ENCODE measurements at places on chromosomes 12 and 14.
A peak's percentile ranks its signal among the peaks of the same experiment; 100 is the strongest.

GRCh38 chr12:1325666-1326065 lies 268.7 kb downstream of the FBXL14 start:
- DNase-seq, result no peak

GRCh38 chr14:92649934-92650545 lies 98.4 kb downstream of the LGMN start:
- DNase-seq, result no peak

DNA sequence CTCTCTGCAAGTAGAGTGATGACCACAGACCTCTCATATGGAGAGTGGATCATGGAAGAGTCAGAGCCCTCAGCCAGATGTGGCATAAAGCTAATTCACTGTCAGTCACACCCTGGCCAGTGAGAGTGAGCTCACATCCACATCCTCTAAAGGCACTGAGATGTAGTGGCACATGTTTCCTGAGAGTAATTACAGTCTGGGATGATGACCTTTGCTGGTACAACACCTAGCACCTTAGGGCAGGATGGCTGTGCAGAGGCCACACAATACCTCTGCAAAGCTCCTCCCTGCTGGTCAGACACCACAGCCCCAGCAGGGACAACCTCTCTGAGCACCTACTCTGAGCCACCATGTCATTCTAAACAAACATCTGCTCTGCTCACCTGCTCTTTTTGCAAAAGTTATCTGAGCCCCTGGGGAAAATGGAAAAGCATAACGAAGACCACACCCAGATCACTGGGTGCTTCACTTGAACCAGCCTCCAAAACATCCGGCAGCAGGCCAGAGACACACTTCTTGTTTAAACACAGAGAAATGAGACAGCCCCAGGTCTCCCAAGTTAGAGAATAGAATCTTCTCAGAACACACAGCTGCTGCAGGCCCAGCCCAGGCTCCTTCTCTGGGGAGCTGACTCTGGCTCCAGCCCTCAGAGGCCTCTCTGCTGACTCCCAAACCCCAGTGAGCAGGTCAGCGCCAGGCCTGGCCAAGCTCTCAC lies 30.3 kb downstream of the PITPNM2 start:
- DNase-seq, result no peak

DNA sequence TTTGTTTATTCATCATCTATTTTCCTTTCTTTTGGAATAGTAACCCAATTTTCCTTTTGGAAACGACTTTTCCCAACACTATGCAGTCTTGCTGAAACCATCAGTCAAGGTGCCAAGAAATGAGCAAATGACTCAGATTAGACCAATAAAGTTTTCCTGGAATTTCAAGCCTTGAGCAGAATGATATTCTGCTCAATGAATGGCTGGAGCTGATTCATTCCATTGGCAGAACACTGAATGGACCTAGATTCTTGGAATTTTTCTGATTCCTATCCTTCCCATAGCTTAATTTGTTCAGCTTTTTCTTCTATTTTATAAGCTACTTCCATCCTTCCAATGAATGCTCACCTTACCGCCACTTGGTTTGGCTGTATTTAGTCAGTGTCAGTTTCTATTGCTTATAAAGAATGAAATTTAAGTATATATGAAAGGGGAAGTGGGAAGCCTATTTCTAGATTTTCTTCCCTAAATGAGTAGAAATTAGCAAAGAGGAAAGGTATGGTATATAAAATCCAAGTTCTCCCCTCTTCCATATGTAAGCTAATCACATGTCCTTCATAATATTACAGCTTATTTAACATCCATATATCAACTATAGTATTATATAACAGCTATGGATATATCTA lies 89.0 kb downstream of the C14orf39 start:
- DNase-seq, result no peak

DNA sequence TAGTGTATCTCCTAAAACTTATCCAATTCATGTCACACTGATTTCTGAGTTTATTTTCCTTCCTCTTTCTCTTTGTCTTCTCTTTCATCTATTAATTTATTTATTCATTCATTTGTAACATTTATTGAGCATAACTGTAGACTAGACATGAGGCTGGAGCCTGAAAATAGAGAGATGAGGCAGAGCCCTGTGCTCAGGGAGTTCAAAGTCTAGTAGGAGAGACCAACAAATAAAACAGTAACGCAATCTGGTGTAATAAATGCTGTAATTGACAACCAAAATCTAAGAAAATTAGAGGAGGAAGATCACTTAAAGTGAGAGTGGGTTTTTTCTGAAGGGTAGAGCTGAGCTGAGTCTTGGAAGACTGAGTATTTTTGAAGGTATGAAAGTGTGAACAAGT lies 87.5 kb downstream of the POLR3B start:
- DNase-seq, result no peak

- DNase-seq, result no peak
Observed at GRCh38 chr14:89240414-89240813, 176.6 kb downstream of the FOXN3 start.

DNA sequence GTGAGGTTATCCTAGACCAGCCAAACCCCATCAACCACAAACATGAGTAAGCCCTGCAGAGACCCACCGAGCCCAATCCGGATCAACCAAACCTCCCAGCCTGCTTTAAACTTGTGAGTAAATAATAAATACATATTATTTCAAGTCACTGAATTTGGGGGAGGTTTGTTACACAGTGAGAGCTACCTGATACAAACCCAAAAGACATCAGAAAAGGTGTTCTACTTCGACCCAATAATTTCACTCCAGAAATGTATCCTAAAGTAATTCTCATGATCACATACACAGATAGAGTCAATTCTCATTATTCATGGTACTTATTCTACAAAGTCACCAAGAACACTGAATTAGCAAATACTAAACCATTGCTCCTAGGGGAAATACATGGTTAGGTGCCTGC lies 16.2 kb upstream of the CORO1C start:
- no peak for DNase-seq

DNA sequence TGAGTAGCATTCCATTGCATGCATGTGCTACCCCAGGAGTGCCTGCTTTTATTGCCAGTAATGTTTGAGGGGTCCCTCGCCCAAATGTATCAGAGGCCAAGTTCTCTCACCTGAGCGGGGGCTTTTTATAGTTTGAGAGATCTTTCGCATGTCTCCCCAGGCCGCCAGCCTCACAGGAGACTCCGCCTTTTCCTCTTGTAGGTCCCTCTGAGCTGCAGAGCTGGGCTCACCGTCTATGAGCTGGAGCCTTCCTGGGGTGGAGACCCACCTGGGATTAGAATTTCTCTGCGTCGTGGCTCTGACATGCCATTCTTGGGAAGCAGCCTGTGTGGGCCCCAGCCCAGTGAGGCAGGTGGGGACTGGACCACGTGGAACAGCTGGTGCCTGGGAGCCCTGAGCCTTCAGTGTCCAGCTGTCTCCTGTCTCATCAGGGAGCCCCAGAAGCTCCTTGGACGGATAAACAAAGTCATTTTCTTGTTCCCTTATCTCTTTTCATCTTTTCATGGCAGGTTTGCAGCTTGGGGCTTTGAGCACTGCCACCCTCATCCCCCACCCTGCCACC lies 261.7 kb upstream of the CRY1 start:
- DNase-seq, result no peak

- DNase-seq, result no peak
Observed at GRCh38 chr12:47921907-47922306, 17.1 kb upstream of the VDR start.

DNA sequence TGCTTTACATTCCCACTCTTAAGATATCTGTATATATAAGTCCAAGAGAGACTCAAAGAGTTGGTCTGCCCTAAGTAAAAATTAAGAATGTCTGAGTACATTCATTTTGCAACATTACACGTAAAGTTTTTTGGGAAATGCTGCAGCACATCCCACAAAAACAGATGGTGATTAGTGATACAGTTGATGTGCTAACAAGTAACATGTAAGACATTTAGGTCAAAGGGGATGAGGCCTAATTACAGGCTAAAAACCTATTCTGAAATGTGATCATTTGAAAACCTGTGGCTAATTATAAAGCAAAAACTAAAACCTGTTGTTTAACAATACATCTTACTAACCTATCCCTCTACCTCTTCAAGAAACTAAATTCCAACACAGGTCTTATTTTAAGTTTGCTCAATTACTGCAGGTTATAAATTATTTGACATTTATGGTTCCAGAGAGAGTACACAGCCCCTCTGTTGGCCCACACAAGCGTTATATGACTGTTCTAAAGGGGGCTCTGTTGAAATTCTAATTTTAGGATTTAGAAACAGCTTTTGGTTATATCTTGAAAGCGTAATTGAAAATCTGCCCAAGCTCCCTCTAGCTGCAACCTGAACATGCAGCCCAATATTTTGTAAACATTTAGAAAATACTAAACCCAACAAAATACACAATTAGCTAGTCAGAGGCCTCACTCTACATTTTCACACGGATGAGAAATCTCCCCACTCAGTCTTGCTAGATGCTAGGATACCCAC lies 42.9 kb downstream of the BRAP start:
- DNase-seq, result no peak

DNA sequence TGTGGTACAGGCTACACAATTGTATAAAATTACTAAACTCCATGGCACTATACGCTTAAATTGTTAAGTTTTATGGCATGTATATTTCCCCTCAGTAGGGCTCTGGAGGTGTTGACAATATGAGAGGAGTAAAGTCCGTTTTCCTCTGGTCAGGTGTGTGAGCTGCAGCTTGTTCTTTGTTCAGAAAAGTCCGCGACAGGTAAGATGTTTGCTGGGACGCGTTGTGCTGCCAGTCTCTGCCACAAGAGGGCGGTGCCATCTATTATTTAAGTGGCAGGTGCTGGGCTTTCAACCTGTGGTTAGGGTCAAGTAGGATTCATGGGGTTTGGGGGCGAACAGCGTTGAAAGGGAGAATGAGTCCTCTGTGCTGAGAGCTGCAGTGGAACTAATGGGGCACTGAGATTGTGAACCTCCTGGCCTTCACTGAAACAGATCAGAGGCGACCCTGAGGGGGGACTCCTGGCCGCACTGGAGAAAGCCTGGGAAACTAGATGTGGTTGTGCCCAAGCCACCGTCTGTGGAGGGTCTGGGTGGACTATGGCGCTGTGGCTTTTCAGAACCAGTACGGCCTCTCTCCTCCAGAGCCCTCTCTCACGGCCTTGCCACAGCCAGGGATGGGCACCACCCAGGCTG lies 179.0 kb downstream of the SLC15A4 start:
- DNase-seq, result peak; percentile 93

GRCh38 chr14:63299351-63300110 lies 19.2 kb downstream of the GPHB5 start:
- DNase-seq, result no peak

GRCh38 chr14:99508896-99509629 lies 27.9 kb downstream of the CCNK start:
- DNase-seq, result peak; percentile 56

DNA sequence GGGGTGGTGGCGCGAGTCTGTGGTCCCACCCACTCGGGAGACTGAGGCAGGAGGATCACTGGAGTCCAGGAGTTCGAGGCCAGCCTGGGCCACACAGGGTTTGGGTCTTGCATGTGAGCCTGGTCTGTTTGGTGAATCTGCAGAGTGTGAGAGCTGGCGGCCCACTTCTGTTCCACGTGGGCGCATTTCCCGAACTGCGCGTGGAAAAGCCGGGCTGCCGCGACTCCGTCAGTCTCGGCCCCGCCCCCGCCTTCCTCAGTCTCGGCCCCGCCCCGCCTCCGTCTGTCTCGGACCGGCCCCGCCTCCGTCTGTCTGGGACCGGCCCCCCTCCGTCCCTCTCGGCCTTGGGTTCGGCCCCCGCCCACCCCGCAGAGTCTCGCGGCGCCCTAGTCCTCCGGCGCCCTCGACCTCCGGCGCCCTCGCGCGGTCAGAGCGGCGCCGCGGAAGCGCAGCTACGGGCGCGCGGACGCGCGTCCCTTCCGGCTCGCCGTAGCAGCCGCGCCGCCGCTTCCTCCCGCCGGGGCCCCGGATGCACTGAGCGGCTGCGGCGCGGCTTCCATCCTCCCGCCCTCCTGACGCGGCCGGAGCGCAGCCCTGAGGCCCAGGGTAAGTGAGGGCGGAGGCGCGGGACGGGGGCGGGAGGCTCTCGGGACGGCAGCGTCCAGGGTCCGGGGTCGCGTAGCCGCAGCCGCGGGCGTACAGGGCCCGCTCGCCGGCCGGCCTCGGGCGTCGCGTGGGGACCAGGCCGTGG lies at the start of gene EP400:
TSS of gene EP400 (plus strand) at position 512 of the 751 bp plus-strand sequence. CDS start 10,678 bp downstream, outside the sequence.
- DNase-seq, result peak; percentile 94

GRCh38 chr14:68681256-68682011 lies 111.4 kb downstream of the ZFP36L1 start:
- no peak for DNase-seq

GRCh38 chr12:119710374-119710964 lies 42.5 kb downstream of the PRKAB1 start:
- no peak for DNase-seq

- peak; percentile 62 for DNase-seq
Observed at GRCh38 chr14:40417777-40418401, 985.7 kb upstream of the FBXO33 start.

DNA sequence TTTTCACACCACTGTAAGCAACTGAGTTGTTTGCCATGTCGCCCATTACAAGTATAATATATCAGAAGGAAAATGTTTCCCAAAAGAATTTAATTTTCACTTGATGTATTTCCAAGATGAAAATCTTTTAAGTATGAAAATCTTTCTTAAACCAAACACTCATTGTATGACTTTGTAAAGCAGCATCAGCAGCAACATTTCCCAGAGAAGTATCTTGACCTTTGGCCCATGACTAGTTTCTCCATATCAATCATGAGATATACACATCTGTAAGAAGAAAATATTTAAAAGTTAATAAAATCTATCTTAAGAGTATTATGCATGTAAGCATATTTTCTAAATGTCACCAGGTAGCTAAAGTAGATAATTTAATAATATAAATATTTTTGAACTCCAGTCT lies 52.8 kb downstream of the ATP2B1 start:
- no peak for DNase-seq

DNA sequence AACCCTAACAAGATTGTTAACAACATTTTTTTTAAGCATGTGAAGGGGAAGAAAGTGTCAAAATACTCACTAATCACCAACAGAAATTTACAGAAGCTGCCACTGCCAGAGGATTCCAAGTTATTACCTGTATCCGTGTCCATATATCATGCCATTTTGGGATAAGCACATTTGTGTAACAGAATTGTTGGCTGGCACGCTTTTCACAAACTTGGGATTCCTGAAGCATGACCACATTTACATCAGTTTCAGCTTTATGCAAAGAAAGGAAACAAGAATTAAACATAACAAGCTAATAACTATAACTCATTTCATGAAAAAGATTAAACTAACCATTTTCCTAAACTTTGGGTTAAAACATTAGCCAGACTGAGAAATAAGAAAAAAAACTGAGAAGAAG lies 5.9 kb downstream of the NEMP1 start:
- no peak for DNase-seq

DNA sequence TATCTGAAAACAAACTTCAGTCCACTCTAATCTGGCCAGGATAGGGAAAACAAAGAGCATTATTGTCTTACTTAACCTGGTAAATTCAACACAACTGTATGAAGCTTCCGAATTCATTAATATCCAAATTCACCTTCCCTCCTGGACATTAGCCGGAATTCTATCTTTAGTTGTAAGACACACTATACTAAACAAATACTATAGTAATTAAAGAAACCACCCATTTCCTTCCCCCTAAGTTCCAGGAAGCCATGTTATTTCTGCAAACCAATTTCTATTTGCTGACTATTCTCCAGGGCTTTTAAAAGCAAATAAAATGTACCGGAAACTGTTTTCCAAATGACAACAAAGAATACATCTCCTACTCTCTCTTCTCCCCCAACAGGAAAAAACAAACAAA lies 122.7 kb upstream of the MDM1 start:
- no peak for DNase-seq

- DNase-seq, result peak; percentile 23
Observed at GRCh38 chr14:59028476-59029202, 159.8 kb upstream of the DAAM1 start.

GRCh38 chr12:8742501-8742900 lies 44.7 kb downstream of the RIMKLB start:
- DNase-seq, result no peak

- DNase-seq, result no peak
Observed at GRCh38 chr12:93572712-93573551, 457 bp downstream of the SOCS2 start.
